ENCODE measurements at places on chromosomes 7 and 10.
A peak's percentile ranks its signal among the peaks of the same experiment; 100 is the strongest.

- no peak for DNase-seq
Observed at GRCh38 chr7:47484923-47485639, 96.8 kb downstream of the TNS3 start.

- DNase-seq, result no peak
Observed at GRCh38 chr10:132313865-132314264, 6.1 kb upstream of the STK32C start.

DNA sequence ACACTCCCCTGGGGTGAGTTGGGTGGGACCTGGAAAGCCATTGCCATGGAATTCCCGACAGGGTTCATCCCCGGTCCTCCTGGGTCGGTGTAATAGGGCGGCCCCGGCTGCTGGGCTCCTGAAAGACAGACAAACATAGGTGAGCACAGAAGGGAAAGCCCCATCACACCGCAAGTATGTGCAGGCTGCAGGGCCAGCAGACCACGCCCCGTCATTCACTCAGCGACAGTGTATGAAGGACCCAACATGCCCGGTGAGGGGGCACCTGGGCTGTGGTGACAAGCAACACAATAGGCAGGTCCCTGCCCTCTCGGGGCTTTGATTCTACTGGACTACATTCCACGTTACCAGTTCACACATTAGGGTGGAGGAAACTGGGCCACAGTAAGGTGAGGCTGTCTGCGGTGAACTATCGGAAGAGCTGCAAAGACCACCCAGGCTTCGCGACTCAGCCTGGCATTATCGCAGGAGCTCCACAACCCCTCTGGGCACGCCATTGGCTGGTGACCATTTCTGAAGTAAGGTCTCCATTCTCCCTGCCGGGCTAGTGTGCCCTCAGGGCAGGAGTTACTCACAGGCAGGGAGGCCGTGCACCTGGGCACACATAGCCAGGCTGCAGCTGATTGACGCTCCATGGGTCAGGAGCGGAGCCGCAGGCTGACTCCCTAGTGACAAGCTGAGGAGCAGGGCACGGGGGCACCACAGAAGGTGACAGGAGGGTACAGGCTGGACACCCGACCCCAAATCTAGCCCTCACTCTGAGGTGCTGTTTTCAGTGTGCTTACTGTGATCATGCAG, 99.2 kb downstream of the VOPP1 start:
- DNase-seq, result no peak

DNA sequence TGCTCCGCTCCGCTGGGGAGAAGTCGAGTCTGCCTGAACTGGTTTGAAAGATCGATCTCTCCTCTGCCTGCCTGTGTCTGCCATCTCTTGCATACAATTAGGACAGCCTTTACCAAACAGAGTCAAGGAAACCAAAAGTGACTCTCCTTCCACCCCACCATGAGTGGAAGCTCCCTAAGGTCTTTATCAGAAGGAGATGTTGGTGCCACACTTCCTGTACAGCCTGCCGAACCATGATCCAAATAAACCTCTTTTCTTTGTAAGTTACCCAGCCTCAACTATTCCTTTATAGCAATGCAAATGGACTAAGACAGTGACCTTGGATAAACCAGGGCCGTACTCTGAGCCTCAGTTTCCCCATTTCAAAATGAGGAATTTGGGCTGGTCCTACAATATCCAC, 106.3 kb upstream of the GDF10 start:
- no peak for DNase-seq

DNA sequence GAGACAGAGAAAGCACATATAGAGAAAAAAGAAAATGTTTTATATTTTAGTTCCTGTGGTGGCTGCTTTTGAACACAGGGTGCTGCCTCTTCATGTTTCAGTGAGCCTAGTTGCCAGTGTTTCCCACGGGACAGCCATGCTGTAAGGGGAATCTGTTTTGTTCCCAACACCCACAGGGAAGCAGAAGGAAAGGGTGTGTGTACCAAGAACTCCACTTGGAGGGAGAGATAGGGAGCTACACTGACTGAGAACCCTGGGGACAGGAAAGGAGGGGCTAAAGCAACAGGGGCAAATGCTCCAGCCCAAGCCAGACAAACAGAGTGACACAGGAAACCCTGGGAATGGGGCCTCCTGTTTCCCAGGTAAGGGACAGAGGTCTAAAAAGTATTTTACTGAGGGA, 40.2 kb downstream of the FRMPD2 start:
- no peak for DNase-seq

GRCh38 chr10:4307910-4308309, 518.1 kb upstream of the AKR1E2 start:
- no peak for DNase-seq

GRCh38 chr10:85671530-85671929, 695.1 kb downstream of the GRID1 start:
- DNase-seq, result no peak

DNA sequence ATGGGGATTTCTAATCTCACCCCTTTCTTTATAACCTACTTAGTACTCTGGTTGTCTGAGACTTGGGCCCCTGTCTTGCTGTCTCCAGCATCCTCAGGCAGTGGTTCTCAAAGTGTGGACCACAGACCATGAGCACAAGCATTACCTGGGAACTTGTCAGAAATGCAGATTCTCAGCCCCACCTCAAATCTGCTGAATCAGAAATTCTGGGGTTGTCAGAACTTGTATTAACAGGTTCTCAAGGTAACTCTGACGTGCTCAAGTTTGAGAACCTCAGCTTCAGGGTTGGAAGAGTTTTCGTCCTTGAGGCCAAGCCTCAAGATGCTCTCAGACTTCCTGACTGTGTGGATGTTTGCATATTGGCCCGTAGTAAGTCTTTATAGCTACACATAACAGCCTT, 97.4 kb downstream of the REEP3 start:
- DNase-seq, result no peak

DNA sequence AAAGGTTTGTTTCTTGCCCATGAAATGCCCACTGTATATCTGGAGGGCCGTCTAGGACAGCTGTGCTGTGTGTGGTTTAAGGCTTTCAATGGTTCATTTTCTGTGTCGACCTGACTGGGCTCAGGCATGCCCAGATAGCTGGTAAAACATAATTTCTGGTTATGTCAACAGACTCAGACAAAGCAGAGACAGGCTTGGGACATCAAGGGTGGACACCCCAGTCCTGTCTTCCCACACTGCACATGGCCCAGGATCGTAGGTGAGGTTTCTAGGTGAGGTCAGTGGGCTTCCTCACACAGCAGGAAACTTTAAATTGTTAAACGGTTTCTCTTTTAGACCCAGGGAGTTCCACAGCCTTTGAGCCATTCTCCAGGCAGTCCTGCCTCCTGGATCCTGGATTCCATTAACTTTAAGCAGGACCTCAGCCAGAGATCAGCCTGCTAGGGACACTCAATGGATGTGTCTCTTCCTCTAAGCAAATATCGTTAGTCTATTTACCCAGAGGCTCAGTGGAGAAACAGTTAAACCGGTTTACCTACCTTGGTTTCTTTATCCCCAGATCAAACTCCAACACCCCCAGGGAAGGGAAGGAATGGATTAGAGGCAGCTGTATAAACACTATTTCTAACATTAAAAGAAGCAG, 66.4 kb downstream of the ST8SIA6 start:
- DNase-seq, result no peak

DNA sequence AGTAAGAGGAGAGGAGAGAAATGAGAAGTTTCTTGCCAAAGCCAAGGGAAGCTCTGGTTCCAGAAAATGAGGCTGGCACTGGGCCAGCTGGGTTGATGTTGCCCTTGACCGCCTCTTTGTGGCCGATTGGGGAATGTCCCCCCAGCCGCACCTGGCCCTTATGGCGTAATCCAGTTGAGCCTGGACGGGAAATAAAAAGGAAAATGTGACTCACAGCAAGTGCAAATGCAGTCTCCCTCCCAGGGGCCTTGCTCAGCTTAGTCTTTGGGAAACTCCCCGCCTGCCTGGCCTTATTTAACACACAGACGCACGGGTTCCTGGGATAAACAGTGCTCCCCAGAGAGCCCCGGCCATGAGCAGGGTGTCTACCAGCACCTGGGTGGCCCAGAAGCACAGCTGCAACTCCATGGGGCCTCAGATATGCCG, 174.8 kb downstream of the KIAA1217 start:
- peak; percentile 57 for DNase-seq

- no peak for DNase-seq
Observed at GRCh38 chr7:97576043-97576442, 155.8 kb upstream of the TAC1 start.

DNA sequence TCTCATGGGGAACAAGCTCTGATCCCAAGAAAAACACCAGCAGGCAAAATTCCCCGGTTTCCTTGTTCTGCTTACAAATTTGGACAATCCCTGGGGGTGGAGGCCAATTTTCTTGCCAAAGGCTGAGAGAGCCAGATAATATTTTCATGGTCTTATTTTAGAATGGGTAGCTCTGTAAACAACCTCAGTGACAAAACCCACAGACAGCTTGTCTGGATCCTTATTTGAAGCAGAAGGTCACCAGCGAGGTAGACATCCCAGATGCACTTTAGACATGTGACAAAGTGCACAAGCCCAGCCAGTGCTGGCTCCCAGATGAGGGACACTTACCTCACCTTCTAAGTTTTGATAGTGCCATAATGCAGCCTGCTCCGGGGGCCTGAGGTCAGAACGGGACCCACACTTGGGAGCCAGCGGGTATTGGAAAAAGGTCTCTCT, 102.6 kb upstream of the DDC start:
- DNase-seq, result no peak

- no peak for DNase-seq
Observed at GRCh38 chr7:97016381-97017191, 8.0 kb downstream of the DLX5 start.

DNA sequence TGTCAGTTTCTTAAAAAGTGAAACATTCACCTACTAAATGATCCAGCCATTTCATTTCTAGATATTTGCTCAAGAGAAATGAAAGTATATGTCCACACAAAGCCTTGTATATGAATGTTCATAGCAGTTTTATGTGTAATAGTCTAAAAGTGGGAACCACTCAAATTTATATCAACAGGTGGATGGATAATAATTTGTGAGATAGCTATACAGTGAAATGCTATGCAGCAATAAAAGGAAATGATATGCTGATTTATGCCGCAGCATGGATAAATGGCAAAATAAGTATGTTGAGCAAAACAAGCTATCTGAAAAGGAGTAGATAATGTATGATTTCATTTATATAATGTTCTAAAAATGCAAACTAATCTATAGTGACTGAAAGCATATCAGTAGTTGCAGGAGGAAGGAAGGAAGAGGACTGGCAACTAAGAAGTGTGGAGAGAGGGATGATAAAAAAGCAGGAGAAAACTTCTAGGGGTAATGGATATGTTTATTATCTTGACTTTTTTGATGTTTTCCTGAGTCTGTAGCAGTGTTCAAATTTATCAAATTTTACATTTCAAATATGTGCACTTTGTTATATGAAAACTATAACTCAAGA, 80.6 kb downstream of the ABCB5 start:
- DNase-seq, result no peak

DNA sequence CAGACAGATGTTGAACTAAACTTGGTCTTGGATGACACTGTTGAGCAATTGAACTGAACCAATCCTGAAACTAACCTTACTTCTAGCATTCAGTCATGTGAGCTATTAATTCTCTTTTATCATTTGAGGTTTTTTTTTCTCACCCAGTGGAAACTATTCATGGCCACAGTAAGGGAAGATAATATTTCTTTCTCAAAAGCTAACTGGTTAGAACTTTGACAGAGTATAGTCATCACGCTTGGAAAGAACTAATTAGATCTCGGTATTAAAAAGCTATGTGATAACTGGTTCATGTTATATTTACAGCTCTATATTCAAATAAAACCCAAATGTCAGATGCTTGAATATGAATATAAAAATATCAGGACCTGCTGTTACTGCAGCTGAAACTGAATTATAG, 89.5 kb downstream of the OTUD1 start:
- DNase-seq, result no peak

GRCh38 chr7:53351681-53352080, 316.2 kb downstream of the POM121L12 start:
- DNase-seq, result no peak

DNA sequence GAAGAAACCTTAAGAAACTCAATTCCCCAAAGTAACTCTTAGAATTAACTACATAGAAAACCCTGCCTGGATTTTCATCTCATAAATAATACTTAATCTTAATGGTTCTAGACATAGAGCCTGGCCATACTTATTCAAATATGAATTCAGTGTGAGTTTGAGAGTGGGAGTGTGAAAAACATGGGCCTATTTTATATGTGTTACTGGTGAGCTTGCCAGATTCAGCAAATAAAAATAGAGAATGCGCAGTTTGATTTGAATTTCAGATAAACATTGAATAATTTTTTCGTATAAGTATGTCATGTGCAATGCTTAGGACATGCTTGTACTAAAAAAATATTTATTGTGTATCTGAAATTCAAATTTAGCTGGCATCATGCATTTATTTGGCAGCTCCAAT, 473.9 kb upstream of the FZD8 start:
- DNase-seq, result no peak

DNA sequence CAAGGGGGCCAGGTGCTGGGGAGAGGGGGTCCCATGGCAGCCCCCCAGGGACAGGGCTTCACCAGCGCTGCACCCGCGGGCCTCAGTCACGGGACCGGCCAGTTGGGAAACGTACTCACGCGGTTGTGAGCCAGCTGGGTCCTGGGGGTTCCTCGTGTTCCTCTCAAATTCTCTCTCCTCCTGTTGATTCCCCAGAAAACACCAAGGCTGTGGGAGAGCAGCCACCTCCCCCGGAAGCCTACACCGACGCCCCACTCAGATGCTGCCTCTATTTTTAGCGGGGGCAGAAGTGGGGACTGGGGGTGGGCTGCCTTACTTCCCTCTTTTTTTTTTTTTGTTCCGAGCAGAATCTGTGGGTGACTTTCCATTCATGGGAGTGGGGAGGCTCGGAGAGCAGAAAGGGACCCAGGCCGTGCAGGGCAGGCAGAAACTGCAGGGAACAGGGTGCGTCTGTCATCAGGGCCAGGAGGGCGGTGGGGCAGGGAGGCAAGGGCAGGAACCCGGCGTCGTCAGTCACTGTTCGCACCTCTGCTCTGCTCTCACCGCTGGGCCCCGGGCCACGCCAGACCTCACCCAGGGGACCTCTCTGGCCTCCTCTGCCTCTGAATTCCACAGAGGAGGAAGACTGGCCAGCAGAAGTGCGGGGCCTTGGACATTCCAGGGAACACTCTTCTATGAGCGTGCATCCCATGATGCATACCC, 63.1 kb downstream of the CARD11 start:
- DNase-seq, result peak; percentile 53

GRCh38 chr7:16684935-16685334, 39.0 kb downstream of the BZW2 start:
- DNase-seq, result no peak

DNA sequence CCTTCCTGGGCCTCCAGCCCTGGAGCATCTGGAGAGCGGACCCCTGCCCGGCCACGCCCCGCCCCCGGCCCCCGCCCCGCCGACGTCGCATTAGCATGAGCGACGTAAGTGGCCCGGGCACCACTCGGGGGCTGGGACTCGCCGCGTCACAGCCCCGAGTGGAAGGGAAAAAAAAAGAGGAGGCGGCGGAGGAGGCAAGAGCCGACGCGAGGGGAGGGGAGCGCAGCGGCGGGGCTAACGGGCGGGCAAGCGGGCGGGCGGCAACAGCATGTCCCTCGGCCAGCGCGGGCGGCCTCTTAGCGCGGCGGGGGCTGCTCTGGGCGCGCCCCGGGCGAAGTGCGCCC, at the start of gene SLC18A3:
SLC18A3 (plus strand) TSS at position 197 of the 344 bp plus-strand sequence. CDS start 431 bp downstream, outside the sequence.
- no peak for DNase-seq

GRCh38 chr10:35834877-35835494, 192.9 kb upstream of the FZD8 start:
- no peak for DNase-seq
